ENCODE measurements at places on chromosomes 12 and 14.

GRCh38 chr12:19165451-19165850, 35.9 kb downstream of the PLEKHA5 start:
- DNase-seq: no peak

- no peak for DNase-seq
Observed at GRCh38 chr14:81638656-81639280, 105.1 kb upstream of the SEL1L start.

DNA sequence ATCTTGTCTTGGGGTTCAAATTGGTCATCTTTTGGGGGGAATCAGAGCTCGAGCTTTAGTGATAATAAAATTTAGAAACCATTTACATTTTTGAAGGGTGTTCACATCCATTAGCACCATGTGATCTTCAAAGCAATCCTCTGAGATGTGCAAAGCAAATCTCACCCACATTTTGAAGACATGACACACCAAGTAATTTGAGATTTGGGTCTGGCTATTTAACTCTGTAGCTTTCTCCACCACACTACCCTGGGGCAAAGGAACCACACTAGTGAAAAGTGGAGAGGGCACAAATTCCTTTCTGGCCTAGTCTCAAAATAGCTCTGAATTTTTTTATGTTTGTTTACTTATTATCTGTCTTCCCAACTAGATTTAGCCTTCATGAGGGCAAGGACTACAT, 46.6 kb upstream of the TMEM233 start:
- no peak for DNase-seq

DNA sequence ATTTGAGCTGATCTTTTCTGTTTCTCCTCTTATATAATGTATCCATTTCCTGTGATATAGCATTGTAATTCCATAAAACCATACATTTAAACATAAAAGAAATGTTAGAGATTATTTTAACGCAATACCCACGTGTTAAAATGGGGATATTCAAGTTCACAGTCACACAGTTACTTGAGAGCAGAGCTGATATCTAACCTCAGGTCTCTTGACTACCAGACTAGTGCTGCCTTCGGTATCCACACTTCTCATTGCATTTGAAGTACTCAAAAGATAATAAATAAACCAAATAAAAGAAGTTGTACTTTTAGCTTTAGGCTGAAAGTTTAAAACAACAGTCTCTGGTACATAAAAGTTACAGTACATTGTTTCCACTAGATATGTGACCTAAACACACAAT, 2.9 kb downstream of the CLECL1 start:
- DNase-seq: no peak

- no peak for DNase-seq
Observed at GRCh38 chr12:120474616-120474960, 5.0 kb upstream of the SRSF9 start.

- DNase-seq: no peak
Observed at GRCh38 chr14:96098309-96098998, 59.3 kb downstream of the C14orf132 start.

DNA sequence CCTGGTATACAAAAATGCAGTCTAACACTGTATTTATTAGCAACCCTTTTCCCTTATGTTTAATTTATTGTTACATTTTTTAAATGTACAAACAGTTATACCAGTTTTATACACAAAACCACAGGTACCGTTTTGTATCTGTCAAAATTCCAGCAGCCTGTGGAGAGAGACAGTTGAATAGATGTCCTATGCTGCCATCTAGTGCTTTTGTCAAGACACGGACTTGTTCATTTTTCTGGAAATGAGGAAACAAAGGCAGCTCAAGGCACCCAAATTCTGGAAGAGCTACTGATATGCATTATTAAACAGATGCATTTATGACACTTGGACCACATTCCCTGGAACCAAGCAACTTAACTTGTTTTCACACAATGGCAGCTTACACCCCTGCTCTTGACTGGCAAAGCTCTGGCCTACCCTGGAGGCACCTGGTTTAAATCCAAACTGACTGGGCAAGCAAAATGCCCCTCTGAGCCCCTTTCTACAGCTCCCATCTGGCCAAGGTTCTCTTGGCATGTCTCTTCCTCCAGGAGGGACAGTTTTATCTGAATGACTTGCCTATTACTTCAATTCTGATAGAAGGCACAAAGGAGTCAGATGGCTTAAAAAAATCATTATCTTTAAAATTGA, 286.9 kb upstream of the PRKD1 start:
- no peak for DNase-seq

DNA sequence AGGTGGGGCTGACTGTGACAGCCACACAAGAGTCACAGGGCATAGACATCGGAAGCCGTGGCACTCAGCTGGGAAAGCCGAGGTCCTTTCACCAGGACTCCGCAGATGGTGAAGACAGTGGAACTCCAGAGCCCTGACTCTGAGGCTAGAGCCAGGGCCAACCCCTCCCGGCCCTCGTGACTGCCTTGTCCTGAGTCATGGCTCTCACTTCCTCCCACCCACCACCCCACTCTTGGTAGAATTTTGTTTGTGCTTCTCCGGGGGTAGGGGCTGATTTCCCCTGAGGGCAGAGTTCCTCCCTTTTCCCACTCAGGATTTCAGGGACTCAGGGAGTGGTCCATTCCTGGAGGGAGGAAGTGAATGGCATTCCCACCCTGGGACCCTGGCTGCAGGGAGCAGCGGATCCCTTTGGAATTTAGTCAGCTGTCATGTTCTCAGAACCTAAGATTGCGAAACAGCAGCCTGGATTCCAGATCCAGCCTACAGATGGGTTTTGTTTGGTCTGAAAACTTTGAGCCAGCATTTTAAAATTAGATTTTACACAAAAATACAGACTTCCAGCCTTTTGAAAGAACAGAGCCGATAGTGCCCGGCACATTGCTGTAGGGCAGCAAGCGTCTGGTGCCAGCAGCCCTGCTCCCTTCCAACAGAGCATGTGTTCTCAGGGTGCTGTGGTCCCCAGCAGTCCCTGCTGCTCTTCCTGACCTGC, 50.7 kb downstream of the TPCN1 start:
- DNase-seq: no peak

DNA sequence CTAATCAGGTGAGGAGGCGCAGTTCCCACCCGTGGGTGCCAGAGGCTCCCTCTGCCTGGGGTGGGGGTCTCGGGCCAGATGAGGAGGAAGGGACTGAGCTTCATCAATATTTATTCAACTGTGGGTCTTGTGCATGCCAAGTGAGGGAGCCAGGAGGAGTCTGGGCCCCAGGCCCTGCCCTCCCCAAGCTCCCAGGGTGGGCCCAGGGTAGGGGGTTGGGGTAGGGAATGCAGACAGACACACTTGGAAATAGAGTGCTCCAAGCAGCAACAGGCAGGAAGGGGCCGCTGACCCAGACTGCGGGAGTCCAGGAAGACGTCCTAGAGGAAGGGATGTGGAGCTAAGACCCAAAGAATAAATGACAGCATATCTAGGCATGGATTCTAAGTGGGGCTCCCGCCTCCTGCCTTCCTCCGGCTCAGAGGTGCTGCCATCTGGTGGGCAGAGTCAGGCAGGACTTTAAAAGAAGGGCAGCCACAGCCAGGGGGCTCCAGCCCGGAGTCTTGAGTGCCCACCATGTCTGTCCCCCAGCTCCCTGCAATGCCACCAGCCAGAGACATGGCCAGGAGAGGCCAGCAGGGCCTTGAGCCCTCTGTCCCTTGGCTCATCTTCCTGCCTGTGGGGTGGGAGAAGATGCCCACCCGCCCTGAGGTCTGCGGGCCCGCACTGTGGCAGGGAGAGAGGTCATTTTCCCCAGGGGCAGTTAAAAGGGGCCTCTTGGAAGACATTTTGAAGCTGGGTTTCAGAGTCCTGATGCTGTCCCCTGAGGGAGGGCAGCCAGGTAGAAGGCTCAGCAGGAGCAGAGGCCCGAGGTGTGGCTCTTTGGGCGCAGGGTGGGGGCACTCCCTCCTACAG, 70.1 kb downstream of the PHETA1 start:
- DNase-seq: peak; percentile 20

DNA sequence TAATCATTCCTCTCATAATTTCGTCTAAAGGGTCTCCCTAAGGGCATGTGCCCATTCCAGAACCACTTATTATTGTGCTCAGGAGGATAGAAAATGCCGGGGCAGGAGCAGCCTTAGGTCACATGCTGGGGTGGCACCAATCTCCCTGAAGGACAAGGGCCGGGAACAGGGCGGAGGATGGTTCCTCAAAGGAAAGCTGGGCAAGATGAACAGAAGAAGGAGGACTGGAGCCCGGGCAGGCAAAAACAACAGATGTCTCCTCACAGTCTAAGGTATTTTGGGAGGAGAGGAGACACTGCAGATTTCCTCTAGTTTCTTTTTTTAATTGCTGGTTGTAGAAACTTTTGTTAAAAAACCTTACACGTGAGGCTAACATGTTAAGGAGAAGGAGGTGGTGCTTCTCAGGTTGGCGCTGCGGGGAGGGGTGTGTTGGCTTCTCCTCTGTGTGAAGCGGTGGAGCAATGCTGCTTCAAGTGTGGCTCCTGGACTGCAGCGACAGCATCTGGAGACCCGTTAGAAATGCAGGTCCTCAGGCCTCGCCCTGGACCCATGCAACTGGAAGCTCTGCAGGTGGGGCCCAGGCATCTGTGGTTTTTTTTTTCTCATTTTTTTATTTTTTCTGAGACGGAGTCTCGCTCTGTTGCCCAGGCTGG, 164.8 kb downstream of the AACS start:
- DNase-seq: no peak

GRCh38 chr12:67892259-67893021, 96.8 kb upstream of the IFNG-AS1 start:
- no peak for DNase-seq

- no peak for DNase-seq
Observed at GRCh38 chr12:119644930-119645329, 23.0 kb upstream of the PRKAB1 start.

DNA sequence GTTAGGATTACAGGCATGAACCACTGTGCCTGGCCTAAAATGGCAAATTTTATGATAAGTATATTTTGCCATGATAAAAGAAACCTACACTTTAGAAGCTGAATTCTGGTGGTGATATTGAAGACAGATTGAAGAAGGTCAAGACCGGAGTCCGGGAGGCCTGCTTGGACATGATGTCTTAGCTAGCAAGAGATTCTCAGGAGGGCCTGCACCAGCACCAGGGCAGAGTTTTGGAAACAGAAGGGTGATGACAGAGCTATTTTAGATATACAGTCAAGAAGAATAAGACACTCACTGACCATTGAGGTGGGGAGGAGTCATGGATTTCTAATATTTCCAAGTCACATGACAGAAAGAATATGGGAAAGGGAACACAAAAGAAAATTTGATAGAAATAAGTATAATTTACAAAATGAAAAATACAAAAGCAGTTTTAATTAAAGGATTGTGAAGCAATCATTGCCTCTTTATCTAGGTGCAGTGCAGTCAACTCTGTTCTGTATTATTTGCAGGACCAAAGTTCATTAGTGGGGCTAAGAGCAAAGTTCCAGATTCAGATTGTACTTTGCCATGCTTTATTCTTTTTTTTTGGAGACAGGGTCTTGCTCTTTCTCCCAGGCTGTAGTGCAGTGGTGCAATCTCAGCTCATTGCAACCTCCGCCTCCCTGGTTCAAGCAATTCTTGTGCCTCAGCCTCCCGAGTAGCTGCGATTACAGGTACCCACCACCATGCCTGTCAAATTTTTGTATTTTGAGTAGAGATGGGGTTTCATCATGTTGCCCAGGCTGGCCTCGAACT, 9.3 kb upstream of the PPP4R3A start:
- DNase-seq: no peak

DNA sequence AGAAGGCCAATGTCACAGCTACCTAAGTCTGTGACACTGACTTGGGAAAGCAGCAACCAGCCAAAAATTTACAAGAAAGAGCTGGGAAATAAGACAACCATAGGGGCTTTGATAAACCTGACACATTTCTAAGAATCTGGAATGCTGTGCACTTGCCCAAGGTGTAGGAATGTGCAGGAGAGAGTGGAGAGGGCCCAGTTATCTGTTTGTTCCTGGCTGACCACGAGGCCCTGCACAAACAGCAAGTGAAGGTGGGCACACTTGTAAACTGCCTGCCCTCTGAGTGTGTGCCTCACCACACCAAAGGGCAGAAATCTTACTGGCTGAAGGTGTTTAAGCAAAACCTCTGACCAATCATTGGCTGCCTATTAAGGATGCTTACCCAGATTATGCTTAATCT, 27.3 kb downstream of the DLK1 start:
- DNase-seq: no peak

DNA sequence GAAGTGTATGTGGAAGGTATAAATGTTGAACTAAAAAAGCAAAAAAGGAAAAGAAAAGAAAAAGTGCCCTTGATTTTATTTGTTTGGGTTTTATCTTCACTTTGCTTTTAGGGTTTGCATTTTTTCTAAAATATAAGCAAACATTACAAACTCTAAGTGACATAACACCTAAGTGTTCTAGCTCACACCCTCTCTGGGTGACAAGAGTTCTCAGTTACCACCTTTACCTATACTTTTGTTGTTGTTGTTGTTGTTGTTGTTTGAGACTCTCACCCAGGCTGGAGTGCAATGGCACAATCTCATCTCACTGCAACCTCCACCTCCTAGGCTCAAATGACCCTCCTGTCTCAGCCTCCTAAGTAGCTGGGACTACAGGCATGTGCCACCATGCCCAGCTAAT, 13.0 kb downstream of the KLRG1 start:
- DNase-seq: no peak

GRCh38 chr12:119828300-119828699, 48.8 kb downstream of the CIT start:
- DNase-seq: no peak

DNA sequence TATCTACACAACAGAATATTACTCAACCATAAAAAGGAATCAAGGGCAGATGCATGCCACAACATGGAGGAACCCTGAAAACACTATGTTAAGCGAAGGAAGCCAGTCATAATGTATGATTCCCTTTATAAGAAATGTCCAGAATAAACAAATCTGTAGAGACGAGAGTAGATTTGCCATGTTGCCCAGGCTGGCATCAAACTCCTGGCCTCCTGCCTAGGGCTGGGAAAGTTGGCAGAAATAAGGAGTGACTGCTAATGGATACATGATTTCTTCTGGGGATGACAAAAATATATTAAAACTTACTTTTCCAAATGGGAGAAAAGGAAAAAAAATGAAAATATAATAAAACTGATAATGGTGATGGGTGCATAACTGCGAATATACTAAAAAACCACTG, 10.9 kb downstream of the CLIP1 start:
- DNase-seq: no peak

DNA sequence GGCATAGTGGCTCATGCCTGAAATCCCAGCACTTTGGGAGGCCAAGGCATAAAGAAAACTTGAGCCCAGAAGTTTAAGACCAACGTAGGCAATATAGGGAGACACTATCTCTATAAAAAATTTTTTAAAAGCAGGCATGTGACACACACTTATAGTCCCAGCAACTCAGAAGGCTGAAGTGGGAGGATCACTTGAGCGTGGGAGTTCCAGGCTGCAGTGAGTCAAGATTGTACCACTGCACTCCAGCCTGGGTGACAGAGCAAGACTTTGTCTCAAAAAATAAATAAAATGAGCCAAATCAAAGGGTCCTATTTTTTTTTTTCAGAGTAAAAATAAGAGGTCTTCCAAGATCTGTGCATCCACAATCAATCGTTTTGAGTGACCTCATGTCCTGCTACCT, 237.6 kb downstream of the SLC16A7 start:
- DNase-seq: no peak

DNA sequence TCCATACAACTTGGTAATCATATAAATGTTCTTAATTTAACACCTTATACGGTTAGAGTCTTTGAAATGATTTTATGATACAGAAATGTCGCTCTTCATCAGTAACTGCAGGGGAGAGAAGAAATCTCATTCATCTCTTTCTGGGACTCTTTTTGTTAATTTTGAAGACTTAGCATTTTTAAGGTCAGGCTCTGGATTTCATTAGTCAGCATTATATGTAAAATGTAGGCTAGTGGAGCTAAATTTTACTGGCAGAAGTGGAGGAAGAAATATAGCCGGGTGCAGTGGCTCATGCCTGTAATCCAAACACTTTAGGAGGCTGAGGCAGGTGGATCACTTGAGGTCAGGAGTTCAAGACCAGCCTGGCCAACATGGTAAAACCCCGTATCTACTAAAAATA, 4.7 kb upstream of the PTGR2 start:
- no peak for DNase-seq
